Activated T-cell treated with anti-CD3 and anti-CD28 coated beads for 24 hours (primary cell): ENCODE measurements at places on chromosomes 6 and 20.
A peak's percentile ranks its signal among the peaks of the same experiment; 100 is the strongest.

DNA sequence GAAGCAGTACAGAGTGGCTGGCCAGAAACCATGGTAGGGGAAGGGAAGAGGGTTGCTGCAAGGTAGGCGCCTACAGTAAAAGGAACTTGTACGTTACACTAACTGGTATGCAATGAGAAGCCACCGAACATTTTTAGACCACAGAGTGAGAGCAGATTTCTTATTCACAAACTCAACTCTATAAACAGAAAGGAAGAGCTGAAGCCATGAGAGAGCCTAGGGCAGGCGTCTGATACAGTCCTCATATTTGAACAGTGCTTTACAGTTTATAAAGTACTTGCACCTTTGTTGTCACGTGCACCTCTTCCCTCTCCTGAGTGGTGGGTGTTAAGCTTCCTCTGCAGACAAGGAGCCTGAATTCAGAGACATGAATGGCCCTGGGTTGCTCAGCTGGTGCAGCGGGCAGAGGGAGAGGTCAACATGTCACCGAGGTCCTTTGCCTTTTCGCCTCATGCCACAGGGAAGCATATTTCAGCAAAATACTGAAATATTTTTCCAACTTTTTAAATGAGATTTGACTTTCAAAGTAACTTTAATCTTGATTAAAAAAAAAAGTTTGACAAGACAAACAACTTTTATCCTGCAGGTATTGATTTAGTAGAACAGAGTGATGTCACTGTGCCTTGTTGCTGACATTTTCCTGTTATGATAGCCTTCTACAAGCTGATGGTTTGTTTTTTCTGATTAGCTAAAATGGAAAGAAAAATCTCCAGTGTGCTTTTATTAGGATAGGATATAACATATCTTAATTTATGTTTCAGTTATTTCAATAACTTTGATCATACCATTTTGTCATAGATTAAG is 23.8 kb downstream of the UST start:
- DNase-seq, result no peak

GRCh38 chr6:98498866-98499265 is 335.5 kb upstream of the POU3F2 start:
- no peak for DNase-seq

DNA sequence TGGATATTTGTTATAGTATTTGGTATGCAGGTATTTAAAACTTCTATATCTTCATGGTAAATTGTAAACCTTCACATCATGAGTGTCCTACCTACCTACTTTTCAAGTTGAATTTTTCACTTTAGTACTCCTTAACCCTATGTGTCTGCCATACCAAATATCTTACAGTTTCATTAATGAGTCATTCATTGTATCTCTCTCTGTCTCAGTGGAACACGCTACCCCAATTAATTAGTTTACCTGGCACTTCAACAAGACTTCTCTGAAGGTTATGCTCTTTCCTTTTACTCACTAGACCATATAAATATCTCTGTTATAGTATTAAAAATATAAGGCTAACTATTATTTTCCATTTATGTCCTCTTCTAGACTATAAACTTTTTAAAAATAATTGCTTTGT is 123.9 kb upstream of the GJE1 start:
- no peak for DNase-seq

DNA sequence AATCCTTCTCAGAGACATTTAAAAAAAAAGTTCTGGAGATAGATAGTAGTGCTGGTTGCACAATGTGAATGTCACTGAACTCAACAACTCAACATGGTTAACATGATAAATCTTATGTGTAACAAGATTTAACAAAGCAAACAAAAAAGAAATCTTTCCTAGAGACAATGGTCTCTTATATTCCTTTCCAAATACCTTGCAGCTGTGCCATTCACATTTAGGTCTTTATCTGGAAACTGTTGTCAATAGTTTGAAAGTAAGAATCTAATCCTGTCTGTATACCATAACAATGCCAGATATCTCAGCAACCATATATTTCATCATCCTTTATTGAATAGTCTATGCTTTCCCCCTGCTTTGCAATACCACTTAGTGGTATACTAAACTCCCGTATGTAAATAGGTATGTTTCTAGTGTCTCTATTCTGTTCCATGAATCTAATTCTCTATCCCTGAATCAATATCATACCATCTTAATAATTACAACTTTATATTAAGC is 2.1 kb downstream of the SERAC1 start:
- DNase-seq, result no peak

- no peak for DNase-seq
These were observed 16.2 kb upstream of the TREM1 start for GRCh38 chr6:41302638-41303037.

- DNase-seq, result no peak
These were observed 97.6 kb upstream of the STMND1 start for GRCh38 chr6:17004269-17004668.

DNA sequence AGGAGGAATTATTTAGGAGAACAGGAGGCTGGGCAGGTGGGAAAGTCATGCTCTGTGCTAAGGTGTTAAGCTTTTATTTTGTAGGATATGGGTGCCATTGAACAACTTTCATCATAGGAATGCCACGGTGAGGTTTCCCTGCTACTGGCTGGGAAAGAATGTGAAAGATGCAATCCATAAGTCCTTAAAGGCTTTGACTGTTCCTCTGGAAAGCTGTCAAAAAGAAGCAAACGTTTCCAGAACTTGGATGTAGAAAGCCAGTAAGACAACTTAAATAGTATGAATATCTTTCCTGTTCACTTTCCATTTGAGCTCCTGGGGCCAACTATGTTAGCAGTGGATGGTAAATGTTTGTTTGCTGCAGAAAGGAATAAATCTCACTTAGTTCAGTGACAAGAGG is 574.4 kb downstream of the RNF144B start:
- DNase-seq, result no peak

DNA sequence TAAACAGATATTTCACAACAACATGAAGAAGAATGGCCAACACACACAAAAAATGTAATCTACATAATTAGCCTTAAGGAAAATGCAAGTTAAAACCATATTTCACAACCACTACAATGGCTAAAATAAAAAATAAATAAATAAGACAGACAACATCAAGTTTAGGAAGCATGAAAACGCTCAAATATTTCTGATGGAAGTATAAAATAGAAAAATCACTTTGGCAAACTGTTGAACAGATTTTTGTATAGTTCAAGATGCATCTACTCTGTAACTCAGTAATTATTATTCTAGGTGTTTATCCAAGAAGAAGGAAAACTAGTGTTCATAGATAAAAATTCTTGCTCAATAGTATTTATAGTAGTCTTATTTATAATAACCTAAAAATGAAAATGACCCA is 1410.1 kb upstream of the ADGRB3 start:
- DNase-seq, result no peak

GRCh38 chr20:33825340-33826269 is 14.5 kb downstream of the CHMP4B start:
- no peak for DNase-seq

DNA sequence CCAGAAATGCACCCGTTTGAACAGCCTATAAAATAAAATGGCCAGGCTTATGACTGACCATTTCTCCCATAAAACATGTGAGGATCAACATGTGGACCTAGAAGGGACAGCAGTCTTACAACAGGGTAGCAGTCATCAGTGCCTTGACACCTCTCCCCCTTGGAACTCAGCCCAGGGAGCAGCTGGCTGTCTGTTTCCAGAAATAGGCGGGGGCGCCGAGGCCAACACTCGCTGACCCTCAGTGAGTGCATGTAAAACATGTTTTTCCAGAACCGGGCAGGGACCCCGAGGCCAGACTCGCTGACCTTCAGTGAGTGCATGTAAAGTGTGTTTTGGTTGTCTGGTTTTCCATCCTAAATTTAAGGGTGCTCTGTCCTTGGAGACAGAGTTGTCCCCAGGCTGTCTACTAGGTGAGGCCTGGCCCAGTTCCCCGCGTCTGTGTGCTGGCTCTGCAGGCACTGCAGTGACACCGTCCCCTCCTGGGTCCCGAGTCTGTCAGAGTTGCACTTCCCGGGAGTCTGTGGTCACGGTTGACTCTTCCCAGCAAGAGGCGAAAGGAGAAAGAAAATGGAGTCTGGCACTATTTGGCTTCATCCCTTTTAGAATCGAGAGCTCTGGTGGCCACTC is 19.8 kb upstream of the ADRM1 start:
- no peak for DNase-seq

- DNase-seq, result peak; percentile 30
These were observed 8.8 kb upstream of the NDRG3 start for GRCh38 chr20:36754656-36755222.

DNA sequence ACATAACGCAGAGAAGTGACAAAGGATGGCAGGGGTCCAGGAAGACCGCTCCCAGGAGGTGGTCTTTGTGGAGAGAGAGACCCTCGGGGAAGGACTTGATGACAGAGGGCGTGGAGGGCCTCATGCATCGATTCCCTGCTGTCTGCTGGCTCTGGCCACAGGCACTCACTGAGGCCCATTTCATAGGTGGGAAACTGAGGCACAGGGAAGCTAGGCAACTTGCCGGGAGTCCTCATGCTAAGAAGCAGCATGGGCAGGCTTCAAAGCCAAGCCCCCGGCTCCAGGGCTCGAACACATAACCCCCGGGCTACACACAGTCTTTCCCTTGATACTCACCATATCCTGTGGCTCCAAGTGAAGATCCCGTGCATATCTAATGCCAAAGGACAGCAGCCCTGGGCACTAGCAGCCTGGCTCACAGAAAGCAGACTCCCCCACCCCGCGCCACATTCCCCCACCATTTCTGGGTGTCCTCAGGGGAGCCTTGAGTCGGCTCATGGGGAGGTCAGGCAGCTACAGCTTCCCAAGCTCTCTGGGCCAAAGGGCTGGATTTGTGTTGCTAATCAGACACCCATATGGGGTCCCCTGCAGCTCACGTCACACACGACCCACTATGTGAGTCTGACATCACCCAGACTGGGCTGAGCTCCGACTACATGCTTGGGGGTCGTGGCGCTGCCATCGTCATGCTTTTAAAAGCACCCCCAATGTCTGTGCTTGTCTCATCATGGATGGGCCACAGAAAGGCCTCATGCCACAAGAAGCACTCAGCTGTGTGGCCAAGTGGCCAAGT is 130.9 kb upstream of the PMEPA1 start:
- DNase-seq, result no peak

DNA sequence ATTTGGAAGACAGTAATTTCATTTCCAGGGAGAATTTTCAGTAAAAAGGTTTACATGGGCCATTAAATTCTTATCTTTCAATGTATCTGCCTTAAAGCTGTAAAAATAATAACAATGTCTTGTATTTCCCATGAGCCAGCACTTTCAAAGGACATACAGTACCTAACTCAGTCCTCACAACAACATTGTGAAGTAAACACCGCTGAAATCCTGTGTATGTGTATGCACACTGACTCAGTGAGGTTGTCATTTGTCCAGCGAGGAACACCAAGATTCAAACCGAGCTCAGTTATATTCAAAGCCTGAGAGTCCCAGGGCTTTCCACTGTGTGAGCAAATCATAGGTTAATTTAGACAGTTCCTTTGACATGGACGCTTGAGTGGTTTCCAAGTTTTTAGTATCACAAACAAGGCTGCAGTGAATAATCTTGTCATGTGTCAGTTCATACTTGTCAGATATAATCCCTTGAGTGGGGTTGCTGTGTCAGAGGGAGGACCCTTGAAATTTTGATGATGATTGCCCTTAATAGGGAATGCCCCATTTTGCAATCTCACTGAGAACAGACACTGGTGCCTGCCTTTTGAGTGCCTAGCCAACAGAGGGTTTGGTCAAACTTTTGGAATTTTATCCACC is 50.0 kb upstream of the SLC22A23 start:
- no peak for DNase-seq

- DNase-seq, result no peak
These were observed 1.5 kb downstream of the ZBTB46 start for GRCh38 chr20:63829603-63829944.
